ENCODE measurements at places on chromosomes 12 and 14.

GRCh38 chr14:23069413-23069806 is 12.1 kb upstream of the CDH24 start:
- no peak for DNase-seq

GRCh38 chr12:57899010-57899662 is 42.2 kb upstream of the ATP23 start:
- DNase-seq, result peak; percentile 6

DNA sequence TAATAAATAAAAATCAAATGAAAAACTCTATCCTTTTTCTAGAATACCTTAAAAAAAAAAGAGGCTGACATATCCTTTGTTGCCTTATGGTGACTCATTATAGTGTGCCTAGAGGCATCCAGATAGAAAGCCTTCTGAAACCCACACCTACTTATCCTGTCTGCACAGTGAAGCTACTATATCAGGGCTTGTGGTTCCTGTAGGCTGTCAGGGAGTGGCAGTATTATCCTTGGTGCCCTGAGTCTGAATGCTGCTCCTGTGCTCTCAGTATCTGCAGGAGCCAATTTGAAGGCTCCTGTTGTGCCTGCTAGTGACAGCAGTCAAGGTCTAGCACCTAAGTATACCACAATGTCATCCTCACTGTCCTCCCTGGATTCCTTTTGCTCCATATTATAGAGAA is 168.4 kb upstream of the AVPR1A start:
- DNase-seq, result peak; percentile 76

GRCh38 chr12:116480210-116480810 is 78.9 kb upstream of the MAP1LC3B2 start:
- DNase-seq, result no peak

Data from trophoblast cell (in vitro differentiated cells and primary cell).